ENCODE measurements at places on chromosomes 2 and 18.
A peak's percentile ranks its signal among the peaks of the same experiment; 100 is the strongest.

- DNase-seq, result no peak
Observed at GRCh38 chr2:168286535-168286934, 39.1 kb upstream of the STK39 start.

DNA sequence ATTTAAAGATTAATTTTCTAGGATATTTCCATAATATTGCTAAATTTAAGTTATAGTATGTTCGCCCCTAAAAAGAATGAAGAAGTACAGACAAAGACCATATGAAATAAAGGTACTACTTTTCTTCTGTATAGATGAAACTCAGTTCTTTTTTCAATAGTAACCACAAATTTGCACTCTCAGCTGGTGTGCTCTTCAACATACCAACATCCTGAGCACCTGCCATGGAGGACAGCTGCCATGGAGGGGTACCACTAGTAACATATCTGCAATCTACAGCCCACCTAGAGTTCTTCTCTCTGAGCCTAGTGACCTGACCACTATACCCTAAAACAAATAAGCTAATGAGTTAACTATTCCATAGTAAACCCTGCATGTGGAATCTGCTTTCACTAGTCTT lies 36.8 kb upstream of the ERCC3 start:
- no peak for DNase-seq

DNA sequence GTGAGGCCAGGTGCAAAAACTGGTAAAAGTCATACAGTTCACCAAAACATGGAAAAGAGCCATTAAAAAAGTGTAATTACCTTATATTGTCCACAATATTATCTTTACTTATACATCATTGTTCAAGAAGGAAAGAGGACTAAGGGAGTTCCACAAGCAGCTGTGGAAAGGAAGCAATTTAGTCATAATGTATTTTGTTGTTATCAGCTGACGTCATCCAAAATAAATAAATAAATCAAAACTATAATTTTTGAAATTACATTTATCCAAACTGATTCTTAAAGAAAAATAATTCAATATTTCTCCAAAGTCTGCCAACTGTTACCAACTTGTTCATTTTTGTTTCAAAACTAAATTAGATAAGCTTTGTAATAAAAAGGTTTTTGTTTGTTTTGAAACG lies 256.1 kb upstream of the CNTNAP5 start:
- DNase-seq, result no peak

DNA sequence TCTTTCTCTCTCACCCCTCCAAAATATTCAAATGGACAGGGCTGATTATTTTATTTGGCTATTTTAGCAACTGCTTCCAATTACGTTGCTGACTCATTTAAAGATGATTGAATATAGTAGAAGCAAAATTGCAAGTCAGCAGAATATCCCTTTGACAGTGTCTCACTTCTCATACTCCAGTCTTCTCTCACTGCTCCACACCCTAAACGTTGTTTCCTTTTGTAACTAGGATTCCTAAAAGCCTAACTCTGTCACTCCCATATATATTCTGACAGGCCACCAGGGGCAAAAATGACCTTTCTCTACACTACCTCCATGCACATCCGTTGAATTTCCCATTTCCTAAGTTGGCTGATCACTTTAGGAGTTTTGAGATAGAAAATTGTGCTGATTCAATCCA lies 351.1 kb downstream of the RND3 start:
- DNase-seq, result no peak

- no peak for DNase-seq
Observed at GRCh38 chr2:72001937-72002690, 145.5 kb downstream of the CYP26B1 start.

- DNase-seq, result no peak
Observed at GRCh38 chr2:15260835-15261234, 300.3 kb downstream of the NBAS start.

DNA sequence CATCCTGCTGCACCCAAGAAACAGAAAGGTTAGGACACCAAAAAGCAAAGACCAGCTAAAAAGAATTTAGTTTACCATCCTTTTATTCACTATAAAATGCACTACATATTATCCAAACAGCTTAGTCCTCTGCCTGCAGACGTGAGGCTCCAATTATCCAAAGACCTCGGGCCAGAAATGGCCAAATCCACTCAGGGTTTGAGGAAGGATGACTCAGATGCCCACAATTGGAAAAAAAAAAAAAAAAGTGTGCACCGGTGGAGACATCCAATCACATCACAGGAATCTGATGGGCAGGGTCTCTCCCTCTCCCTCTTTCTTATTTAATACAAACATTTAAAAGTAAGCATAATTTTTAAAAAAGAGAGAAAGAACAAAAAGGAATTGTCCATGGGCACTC lies 65.7 kb downstream of the TRABD2A start:
- no peak for DNase-seq

DNA sequence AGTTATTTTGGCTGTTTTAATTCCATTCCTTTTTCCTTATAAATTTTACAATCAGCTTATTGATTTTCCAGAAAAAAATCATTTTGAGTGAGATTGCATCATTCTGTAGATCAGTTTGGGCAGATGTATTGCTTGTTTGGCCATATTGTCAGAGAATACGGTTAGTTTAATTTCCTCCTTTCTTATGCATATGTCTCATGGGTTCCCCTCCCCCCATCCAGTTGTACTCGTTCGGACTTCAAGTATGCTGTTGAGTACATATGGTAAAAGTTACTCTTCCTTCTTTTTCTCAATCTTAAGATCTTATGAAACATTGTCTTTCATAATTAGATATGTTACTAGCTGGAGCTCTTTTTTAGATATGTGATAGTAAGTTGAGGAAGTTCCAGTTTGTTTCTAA lies 131.2 kb upstream of the TTC27 start:
- DNase-seq, result no peak

DNA sequence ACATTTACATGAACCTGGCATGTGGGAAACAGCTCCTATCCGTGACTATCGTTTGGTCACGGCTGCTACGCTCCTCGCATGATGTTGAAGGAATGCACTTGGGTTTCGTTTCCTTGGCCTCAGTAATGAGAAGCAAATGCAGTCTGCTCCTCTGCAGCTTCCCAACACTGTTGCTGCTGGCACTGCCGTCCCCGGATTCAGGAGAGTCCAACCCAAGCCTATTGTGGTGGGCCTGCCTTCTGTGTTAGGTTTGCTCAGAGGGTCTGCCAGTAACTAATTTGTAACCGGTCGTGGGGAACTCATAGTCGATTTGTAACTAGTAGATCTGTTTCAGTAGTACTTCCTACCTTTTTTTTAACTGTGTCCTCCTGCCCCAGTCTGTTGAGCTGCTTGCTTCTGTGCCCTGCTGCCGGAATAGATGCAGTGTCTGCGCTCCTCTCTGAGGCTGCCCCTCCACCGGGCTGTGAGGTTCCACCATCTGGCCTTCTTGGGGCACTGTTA lies 58.4 kb downstream of the WDSUB1 start:
- no peak for DNase-seq

- no peak for DNase-seq
Observed at GRCh38 chr2:190458352-190459107, 50.4 kb downstream of the MFSD6 start.

DNA sequence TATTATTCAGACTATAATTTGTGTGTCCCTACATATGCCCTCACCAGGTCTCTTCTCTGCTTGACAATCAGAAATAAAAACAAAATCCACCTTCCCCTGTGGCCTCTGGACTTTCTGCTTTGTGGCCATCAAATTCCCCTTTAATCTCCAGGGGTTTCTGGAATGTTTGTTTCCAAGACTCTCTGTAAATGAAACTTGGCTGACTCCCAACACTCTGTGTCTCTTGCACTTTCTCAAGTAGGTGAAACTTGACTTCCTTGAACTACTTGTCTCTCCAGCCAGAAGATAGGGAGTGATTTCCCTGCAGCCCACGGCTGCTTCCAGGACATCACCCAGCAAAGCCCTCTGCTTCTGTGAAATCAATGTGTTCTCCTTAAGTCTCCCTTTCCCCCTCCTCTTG lies 54.1 kb upstream of the AQP4 start:
- DNase-seq, result no peak

- DNase-seq, result no peak
Observed at GRCh38 chr18:30501594-30501993, 540.9 kb downstream of the DSC3 start.

GRCh38 chr2:88254437-88255091 lies 84.4 kb downstream of the THNSL2 start:
- no peak for DNase-seq

GRCh38 chr2:122391726-122392125 lies 636.3 kb downstream of the TSN start:
- DNase-seq, result no peak

DNA sequence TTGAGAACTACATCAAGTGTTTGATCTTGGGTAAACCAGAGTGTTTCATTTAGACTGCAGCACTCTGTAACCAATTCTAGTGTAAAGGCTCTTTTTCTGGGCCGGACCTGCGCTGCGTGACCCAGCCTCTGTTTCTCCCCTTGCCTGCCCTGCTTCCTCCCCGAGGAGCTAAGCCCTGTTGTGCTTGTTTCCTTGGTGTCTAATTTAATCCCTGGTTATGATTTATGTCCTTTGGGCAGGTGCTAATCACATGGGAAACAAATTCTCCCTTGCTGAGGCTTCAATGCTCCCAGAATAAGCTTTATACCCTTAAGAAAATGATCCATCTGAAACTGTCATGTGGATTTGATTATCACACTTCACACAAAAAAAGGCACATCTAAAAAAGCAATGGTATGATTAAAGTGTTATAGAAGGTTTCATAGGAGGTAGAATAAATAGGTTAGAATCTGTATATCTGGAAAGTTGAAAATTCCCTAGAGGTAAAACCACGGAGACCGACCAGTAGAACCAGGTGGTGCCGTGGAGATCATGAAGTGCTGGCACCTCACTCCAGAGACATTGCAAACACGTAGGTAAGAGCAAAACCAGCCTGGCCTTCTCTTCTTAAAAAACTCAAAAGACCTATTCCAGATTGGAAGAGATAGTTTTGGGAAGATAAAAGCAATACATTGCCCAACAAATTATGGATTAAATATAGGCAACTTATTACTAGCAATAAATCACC lies 31.0 kb upstream of the SLC9A2 start:
- DNase-seq, result no peak

DNA sequence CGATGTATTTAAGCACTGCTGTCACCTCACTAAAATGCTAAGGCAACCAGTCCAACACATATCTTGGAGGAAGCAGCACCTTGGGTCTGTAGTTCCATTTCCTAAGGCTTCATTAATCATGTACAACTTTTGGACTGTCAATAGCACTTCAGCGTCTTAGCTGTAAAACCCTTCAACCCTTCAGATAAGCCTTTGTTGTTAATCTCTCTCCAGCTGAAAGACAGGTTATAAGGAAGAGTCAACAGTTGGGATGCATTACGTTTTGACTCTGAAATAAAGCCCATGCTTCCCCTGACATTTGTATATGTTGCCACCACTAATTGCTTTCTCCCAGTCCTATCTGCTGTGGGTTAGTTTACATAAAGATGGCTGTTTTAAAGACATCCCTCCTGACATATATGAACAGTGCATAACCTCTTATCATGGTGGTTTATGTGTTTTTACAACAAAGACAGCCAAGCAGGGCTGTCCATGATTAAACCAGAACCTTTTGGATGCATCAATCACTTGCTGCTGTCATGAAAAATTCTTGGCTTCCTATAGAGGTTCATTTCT lies 81.5 kb downstream of the EPHA4 start:
- no peak for DNase-seq

GRCh38 chr2:103396152-103396551 lies 634.3 kb downstream of the TMEM182 start:
- no peak for DNase-seq

DNA sequence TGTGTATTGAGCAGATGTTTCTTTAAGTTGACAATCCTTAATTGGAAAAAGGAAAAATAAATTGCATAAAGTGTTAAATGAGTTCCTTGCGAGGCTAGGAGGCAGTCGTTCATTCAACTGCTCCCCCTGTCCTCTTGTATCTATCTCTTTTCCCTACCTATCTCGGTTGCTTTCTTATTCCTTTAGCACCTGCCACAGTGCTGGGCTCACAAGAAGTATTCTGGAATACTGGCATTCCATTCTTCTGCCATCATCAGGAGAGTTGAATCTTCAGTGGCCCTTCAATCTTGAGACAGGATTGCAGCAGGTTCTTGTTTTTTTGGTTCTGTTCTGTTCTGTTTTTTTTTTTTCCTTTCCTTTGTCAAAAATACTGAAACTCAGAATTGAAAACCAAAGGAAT lies 143.1 kb upstream of the AQP4 start:
- DNase-seq, result no peak

GRCh38 chr18:58323866-58324762 lies 280.1 kb downstream of the NEDD4L start:
- no peak for DNase-seq

GRCh38 chr2:162113088-162113775 lies 38.8 kb downstream of the GCG start:
- DNase-seq, result no peak

- DNase-seq, result no peak
Observed at GRCh38 chr18:68972176-68972575, 174.3 kb downstream of the CCDC102B start.

DNA sequence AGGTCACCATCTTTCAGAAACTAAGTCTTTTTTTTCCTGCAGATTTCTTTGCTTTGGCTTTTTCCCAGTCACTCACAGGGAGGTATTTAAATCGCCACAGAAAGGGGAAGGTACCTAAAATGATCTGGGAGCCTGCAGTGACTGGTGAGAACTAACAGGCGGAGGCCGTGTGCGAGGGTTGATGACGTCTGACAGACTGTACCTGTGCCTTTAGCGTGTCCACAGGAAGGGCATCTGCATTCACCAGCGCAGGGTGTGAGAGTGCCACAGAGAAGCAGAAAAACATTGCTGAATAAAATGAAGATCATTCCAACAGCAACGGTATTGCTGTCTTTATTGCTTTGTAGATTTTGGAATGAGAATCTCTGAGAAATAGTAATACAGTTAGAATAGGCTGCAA lies 5.7 kb downstream of the CTDP1 start:
- no peak for DNase-seq

GRCh38 chr2:3959372-3959771 lies 256.0 kb downstream of the DCDC2C start:
- DNase-seq, result peak; percentile 25

DNA sequence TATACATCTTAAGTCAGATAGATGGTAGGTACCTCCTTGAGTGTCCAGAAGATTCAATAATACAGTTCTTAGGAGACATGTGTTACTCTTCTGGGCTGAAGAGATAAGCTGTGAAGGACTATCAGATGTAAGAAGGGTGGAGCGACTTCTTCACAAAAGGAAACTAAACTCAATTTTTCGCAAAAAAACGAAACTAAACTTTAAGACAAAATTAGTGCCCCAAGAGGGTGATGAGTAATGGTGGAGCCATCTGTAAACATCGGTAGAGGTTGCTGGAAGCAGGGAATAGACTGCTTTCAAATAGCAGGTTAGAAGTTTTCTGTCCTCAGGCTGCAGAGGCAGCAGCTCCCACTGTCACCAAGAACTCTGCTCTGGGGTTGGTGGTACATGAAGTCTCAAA lies 111.6 kb upstream of the TACR1 start:
- DNase-seq, result no peak

DNA sequence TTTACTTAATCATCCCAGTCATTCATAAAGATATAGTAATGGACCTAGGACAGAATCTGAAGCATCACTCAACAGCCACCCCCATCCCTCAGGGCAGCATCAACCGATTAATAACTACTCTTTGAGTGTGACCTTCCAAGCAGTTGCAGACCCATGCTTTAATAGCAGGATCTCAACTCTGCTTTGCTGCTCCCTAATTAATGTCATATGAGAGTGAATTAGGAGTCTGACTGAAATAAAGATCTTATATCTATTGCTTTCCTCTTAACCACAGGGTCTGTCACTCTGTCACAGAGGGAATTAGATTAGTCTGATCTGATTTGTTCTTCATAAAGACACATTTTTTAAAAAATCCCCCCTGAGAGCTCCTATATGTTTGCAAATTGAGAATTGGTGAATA lies 46.1 kb upstream of the LRP1B start:
- no peak for DNase-seq

Measured in H54 (cell line).